Stimulated activated CD4-positive, alpha-beta T cell treated with anti-CD3 and anti-CD28 coated beads, TNF-alpha, amount 100 ng/mL, for 1 hour (primary cell): ENCODE measurements at places on chromosomes 16 and 17.
A peak's percentile ranks its signal among the peaks of the same experiment; 100 is the strongest.

GRCh38 chr16:89256651-89257254, 39.2 kb downstream of the ZNF778 start:
- peak; percentile 18 for DNase-seq

GRCh38 chr17:42354956-42355843, 33.0 kb downstream of the STAT3 start:
- DNase-seq = no peak

DNA sequence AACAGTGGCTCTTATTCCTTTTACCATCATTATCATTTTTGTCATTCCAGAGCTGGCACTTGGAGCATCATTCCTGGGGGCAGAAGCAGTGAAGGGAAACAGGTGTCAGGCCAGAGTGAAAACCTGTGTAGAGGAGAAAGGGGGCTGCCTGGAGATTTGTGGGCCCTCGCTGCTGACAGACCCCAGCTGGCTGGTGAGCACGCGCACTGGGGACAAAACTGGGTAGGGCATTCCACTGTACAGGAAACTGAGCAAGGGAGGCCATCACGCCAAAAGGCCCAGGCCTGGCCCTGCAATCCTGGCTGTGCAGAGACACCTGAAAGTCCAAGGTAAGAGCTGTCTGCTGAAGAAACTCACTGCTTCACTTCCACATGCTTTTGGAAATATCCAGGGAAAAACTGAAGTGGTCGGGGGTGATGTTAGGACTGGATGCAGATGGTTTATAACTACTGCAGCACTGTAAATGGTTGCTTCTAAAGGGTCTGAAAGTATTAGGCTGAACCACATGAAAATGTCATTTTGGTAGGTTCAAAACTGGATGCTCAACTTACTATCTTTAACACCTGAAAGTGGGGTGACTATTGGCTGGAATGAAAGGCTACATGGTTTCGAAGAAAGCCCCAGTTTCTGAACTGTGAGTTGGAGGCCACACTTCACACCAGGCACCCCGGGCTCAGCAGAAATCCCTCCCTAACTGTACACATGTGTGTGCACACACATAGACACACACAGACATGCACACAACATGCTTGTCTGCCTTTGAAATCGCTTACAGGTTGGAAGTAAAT, 225.0 kb downstream of the C16orf78 start:
- no peak for DNase-seq

- no peak for DNase-seq
Observed at GRCh38 chr16:16172991-16173390, 50.3 kb downstream of the ABCC6 start.

DNA sequence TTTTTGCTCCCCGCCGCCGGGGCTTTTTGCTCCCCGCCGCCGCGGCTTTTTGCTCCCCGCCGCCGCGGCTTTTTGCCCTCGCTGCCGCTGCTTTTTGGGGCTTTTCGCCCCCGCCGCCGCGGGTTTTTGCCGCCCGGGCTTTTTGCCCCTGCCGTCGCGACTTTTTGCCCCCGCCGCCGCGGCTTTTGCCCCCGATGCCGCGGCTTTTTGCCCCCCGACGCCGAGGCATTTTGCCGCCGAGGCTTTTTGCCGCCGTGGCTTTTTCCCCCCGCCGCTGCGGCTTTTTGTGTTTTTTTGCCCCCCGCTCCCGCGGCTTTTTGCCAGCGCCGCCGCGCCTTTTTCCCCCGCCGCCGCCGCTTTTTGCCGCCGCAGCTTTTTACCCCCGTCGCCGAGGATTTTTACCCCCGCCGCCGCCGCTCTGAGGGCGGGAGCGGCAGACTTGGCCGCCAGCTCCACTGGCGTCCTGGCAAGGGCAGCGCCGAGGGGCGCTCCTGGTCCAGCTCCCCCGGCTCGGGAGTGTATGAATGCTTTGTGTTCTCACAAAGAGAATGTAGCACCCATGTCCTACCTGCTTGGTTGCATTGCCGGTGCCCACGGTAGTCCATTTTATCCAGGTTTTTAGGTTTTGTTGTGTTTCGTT, 151.7 kb downstream of the KCNJ18 start:
- no peak for DNase-seq

- no peak for DNase-seq
Observed at GRCh38 chr16:49780433-49780832, 75.5 kb downstream of the ZNF423 start.

- DNase-seq = no peak
Observed at GRCh38 chr16:56626685-56627084, 1.1 kb downstream of the MT1E start.

GRCh38 chr17:80984749-80985148, 6.9 kb upstream of the CHMP6 start:
- DNase-seq = no peak

DNA sequence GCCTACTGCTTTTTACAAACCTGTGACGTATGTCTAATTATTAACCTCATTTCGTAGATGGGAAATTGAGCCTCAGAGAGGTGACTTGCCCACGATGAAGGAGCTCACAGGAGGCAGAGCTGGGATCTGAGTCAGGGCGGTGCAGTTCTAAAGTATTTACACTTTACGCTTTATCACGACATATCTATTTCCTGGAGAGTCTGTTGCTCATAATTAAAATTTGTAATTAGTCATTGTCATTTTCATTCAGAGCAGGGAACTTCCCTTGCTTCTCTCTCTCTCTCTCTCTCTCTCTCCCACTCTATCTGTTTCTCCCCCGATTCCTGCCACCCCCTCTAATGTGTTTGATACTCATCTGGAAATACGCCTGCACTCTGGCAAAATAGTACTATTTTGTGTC, 5.9 kb downstream of the SLC5A11 start:
- no peak for DNase-seq

GRCh38 chr16:86848821-86849220, 270.5 kb downstream of the FOXL1 start:
- no peak for DNase-seq

DNA sequence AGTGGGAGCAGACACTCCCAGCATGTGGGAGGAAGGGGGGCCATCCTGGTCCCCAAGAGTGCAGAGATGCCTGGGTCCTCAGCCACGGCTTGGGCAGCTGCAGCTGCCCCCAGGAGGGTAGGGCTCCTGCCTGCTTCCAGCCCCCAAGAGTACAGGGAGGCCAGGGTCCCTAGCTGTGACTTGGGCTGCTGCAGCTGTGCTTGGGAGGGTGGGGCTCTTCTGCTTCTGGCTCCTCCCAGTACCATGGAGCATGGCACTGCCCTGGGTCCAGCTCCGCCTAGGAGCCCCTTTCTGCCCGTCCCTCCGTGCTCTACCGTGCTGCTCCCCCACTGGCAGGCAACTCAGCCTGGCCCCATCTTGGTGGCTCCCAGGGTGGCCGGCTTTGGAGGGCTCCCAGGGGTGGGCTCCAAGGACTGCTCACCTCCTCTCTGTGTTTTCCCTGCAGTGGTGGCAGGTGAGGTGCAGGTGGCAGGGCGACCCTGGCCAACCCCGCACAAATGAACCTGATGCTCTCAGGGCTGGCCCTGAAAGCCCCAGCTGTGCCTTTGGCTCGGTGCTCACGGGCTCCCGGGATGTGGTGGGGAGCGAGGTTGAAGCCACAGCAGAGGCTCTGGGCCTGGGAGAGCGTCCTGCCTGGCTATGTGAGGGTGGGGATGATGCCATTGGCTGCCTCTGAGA, 18.5 kb upstream of the USP22 start:
- DNase-seq = no peak

- DNase-seq = no peak
Observed at GRCh38 chr16:49200223-49200820, 81.3 kb downstream of the CBLN1 start.

- no peak for DNase-seq
Observed at GRCh38 chr17:40363111-40363827, 1.3 kb downstream of the GJD3 start.

DNA sequence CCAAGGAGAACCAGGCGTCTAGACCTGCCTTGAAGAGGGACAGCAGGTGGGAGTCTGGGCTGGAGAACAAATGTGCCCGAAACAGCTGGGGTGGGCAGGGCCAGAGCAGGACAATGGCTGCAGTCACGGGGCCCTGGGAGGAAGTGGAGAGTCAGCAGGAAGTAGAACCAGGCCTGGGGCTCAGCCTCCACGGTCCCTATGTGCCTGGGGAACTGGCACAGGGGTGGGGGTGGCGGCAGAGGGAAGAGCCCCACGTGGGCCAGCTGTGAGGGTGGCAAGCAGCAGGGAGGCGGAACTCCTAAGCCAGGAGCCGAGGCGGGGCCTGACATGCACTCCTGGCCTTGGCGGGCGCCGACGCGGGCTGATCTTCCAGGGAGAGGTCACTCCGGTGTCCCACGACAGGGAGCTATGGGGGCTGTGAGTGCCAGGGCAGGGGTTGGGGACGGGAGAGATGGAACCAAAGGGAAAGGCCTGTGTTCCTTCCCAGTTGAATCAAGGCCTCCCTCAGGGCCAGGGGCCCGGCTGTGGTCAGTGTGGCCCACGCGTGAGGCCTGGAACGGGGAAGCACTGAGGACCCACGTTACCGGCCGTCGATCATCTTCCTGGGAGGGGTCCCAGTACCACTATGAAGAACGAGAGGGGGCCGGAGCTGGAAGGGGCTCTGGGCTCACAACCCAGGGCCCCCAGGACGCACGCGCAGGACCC, 42.7 kb downstream of the TIMM22 start:
- no peak for DNase-seq

- no peak for DNase-seq
Observed at GRCh38 chr17:45867702-45868101, 23.0 kb downstream of the SPPL2C start.

DNA sequence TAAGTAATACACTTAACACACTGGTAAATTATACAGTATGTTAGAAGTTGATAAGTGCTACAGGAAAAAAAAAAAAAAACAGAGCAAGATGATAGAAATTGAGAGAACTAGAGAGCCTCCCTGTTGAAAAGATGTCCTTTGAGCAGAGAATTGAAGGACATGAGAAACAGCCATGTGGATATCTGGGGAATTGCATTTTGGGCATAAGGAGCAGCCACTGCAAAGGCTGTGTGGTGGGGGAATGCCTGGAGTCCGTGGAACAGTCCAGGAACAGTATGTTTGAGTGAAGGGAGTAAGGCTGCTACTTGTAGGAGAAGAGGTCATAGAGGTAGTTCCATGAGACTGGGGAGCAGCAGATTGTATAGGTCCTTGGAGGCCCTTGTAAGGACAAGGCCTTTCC, 178.4 kb downstream of the FTO start:
- no peak for DNase-seq

GRCh38 chr16:85353839-85354685, 241.8 kb upstream of the CIBAR2 start:
- DNase-seq = no peak

GRCh38 chr16:81809567-81809966, 30.5 kb downstream of the PLCG2 start:
- no peak for DNase-seq
